NCI-H510A treated with DMSO at 0.1 percent for 48 hours (cell line): ENCODE measurements at places on chromosomes 6 and 20.

- no peak for DNase-seq
These were observed 200.0 kb downstream of the KHDRBS2 start for GRCh38 chr6:62086047-62086446.

GRCh38 chr20:62284448-62284847, 18.3 kb upstream of the ADRM1 start:
- no peak for DNase-seq

GRCh38 chr6:130362128-130362527, 3.7 kb upstream of the TMEM200A start:
- no peak for DNase-seq

DNA sequence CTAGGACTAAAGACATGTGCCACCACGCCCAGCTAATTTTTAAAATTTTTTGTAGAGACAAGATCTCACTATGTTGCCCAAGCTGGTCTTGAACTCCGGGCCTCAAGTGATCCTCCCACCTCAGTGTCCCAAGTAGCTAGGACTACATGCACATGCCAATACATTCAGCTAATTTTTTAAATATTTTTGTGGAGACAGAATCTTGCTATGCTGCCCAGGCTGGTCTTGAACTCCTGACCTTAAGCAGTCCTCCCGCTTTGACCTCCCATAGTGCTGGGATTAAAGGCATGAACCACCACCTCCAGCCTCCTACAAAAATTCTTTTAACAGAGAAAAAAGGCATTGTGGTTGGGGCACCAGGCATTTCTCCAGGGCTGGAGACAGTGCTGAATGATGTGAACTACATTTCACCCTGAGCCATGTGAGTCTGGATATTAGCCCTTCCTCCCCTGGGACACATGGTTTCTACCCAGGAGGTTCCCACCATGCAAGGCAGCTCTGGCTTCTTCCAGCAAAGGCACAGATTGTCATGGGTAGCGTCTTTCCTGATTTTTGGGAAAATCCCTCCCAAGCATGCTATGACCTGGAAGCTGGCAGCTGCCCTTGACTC, 36.3 kb upstream of the CMTR1 start:
- DNase-seq = no peak
